Testis (tissue), 5 donors: ENCODE measurements at places on chromosomes 16 and 17.

DNA sequence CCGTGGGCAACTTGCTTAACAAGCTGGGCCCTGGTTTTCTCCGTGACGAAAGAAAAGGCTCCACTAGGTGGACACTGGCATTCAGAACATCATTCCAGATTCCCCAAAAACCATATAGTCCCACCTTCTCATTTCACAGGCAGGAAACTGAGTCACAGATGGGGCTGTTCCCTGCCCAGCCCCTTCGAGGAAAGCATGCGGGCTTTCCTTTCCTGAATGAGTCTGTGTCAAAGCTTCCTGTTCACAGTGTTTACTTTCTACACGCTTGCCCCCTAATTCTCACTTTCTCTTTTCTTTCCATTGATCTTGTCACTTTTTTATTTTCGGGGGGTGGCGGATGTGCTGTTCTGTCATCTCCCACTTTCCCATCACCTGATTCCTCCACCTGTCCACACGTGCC, 10.3 kb upstream of the LGALS9 start:
- no peak for DNase-seq

DNA sequence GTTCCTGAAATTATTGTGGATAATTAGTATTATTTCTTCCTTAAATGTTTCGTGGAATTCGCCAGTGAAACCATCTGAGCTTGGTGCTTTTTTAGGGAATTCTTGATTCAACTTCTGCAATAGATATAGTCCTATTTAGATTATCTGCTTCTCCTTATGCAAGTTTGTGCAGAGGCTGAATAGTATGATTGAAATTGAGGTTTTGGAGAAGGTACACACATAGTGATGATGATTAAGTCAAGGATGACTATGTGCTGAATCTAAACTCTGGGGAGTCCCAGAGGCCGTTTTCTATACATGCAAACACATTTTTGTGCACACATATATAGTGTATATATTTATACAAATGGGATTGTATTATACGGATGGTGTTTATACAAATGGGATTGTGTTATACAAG, 5.2 kb upstream of the MYH4 start:
- no peak for DNase-seq

DNA sequence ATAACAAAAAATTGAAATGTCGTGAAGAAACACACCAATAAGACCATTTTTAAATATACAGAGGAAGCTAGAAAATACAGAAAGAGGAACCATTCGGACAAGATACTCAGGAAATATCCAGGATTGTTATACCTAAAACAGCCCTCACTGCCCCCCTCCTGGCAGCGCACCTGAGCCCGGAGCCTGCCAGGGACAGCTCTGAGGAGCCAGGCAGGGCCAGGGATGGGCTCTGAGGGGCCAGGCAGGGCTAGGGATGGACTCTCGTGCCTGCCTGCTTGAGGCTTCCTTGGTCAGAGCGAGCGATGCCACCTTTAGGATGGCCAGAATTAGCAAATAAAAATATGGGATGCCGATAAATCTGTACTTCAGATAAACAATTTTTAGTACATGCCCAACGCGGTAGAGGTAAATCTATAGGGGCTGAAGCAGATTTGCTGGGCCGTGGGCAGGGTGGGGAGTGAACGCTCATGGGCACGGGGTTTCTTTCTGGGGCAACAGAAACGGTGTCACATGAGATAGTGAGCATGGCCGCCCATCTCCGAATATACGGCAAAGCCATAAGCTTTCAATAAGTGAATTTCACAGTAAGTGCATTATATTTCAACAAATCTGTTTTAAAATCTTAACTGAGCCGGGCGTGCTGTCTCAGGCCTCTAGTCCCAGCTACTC, 18.2 kb upstream of the CSNK1D start:
- no peak for DNase-seq

GRCh38 chr17:75514919-75515495, 330 bp downstream of the CASKIN2 start:
- DNase-seq, result no peak

DNA sequence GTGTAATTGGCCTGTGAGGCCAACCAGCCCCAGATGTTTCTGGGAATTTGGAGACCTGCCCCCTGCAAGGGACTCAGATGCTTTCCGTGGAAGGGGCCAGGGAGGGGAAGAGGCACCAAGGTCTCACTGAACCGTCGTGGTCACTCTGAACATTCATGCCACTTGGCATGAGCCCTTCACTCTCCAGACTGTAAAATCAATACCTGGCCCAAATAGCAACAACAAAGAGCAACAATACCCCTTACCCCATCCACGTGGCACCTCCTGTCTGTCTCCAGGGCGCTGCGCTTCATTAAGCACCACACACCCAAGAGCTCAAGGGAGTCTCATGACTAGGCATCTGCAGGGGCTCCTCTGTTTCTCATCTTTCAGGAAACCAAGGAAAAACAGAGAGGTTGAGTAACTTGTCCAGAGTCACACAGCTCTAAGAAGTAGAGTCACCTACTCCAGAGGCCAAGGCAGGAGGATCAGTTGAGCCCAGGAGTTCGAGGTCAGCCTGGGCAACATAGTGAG, 52.8 kb downstream of the SOCS1 start:
- no peak for DNase-seq

DNA sequence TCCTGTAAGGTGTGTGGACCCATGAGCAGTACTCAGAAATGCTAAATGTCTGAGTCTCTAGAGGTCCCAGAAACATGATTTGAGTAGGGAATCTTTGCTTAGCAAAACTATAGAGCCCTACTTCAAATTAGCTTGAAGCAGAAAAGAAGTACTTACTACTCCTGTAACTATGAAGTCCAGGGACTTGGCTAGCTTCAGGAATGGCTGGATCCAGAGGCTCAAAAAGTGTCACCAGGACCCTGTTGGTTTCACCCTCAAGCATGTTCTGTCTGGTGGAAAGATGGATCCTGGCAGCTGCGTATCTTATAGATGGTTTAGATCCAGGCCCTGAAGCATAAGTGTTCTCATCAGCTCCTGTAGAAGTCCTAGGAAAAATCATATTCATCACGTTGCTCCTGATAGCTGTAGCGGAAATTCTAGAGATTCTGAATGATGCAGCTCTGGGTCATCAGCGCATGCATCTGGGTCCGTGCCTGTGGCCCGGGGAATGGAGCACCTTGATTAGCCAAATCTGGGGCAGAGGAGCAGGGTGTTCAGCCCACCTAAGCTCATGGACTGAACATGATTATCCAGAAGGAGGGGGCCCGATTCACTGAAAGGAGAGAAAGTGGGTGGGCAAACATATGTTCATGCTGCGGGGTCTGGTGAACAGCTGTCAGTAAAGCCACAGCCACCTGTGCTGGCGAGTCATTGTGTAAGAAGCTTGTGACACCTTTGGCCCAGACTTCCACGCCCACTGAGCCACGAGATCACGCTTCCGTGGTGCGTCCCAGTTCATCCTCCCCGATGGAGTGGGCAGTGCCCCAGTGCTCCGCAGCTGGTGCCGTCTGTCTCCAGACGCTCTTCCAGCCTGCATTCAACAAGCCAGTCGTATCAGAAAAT, 260.6 kb downstream of the CPPED1 start:
- DNase-seq, result no peak

GRCh38 chr17:17810084-17810894, 26.5 kb downstream of the SREBF1 start:
- peak; percentile 70 for DNase-seq

DNA sequence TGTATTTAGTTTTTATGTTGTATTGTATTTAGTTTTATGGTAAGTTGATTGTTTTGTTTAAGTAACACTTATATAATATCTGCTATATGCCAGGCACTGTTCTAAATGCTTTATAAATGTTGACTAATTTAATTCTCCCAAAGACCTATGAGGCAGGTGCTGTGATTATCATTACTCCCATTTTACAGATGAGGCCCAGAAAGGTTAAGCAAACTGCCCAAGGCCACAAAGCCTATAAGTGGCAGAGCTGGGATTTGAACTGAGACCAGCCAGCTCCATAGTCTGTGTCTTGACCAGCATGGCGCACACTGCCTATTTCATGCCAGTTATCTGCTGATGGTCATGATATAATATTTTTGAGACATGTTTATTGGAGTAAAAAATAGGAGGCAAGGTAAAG, 24.0 kb downstream of the IL21R start:
- DNase-seq, result no peak

DNA sequence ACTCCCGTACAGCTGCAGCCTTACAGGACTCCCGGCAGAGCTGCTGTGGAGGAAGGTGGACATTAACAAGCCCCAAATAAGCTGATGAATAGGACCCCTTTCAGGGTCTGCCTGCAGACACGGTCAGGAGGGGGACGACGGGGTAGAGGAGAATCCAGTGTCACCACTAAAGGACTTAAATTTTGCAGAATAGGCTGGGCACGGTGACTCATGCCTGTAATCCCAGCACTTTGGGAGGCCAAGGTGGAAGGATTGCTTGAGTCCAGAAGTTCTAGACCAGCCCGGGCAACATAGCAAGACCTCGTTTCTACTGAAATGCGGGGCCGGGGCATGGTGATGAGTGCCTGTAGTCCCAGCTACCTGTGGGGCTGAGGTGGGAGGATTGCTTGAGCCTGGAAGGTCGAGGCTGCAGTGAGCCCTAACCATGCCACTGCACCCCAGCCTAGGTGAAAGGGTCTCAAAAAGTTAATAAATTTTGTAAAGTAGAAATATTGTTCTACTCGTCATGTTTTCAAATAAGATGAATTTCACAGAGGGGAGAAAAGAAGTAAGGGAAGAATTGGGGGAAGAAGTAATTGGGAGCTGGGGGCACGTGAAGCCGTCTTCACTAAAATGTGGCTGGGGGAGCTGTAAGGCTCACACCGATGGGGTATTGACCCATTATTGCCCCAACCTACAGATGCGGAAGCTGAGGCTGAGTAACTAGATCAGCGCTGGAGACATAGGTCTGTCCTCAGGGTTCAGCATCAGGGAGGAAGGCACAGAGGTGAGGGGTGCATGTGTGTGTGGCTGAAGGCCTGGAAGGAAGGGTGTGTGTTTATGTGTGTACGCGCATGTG, 4.7 kb downstream of the LITAFD start:
- no peak for DNase-seq

- DNase-seq, result no peak
These were observed 68.5 kb downstream of the RPTOR start for GRCh38 chr17:80612997-80613731.

DNA sequence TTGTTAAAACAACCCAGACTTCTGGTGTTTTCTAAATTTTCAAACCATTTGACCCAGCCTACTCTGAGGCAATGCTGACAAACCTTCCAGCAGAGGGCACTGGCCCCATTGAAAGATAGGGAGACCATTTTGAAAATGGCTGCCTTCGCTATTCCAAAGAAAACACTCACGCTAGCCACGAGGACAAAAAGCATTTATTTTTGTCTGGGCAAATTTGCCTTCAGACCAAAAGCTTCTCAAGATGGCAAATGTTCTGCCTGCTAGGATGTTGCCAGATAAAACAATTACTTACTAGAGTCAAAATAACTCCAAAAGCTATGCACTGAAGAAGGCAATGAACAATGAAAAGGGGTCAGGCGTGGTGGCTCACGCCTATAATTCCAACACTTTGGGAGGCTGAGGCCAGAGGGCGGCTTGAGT, 296.7 kb upstream of the IRX5 start:
- DNase-seq, result peak; percentile 73

GRCh38 chr17:59287452-59287851, 44.0 kb upstream of the YPEL2 start:
- DNase-seq, result no peak

DNA sequence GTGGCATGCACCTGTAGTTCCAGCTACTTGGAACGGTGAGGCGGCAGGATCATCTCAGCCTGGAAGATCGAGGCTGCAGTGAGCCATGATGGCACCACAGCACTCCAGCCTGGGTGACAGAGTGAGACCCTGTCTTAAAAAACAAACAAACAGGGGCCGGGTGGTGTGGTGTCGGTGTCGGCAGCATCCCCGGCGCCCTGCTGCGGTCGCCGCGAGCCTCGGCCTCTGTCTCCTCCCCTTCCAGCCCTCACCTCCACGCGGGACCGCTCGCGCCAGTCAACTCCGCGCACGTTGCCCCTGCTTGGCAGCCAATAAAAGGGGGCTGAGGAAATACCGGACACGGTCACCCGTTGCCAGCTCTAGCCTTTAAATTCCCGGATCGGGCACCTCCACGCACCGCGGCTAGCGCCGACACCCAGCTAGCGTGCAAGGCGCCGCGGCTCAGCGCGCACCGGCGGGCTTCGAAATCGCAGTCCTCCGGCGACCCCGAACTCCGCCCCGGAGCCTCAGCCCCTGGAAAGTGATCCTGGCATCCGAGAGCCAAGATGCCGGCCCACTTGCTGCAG, 204.7 kb downstream of the CDRT15L2 start:
- no peak for DNase-seq

- no peak for DNase-seq
These were observed 26.4 kb downstream of the ADCY9 start for GRCh38 chr16:4089811-4090301.

- DNase-seq, result no peak
These were observed 19.7 kb downstream of the QPRT start for GRCh38 chr16:29698484-29699323.

DNA sequence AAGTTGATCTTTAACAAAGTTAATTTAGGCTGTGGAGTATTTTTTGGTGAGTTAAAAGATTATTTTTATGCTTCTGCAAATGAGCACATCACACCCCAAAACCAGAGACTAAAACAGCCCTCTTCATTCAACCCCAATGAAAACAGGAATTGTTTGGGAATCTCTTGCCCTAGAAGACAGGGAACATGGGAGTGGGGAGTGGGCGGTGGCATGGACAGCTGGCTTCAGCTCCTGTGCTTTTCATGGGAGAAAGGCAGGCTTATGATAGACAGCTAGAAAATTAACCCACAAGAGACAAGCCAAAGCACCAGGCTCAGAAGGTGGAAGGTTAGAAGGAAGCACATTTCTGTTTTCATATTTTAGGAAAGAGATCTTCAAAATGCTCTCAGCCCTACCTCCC, 19.2 kb downstream of the GRIN2A start:
- DNase-seq, result no peak

DNA sequence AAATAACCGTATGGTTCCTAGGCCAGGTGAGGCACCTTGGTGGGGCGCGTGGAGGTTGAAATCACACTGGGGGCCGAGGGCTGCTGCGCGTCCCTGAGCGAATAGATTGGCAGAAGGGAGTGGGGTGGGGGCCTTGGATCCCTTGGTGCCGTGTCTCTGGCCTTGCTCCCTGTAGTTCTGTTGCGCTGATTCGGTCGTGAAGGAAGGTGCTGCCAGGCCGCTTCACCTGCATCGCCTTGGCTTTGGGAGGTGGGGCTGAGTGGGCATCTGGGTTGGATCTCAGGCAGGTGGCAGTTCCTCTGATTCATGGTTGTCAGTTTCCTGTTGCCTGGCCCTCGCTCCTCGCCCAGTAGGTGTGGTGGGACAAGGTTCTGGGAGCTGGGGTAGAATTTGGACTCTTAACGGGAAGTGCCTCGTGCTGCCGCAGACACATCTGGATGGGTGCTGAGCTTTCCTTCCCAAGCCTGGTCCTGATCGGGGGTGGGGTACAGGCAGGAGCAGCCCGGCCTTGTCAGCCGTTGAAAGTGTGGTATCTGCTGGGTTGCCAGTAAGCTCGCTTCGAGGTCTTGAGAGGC, 30.1 kb downstream of the PGS1 start:
- no peak for DNase-seq

- no peak for DNase-seq
These were observed 52.4 kb upstream of the ALOX12 start for GRCh38 chr17:6943406-6943805.

GRCh38 chr17:31484821-31485220, 93.3 kb downstream of the RAB11FIP4 start:
- no peak for DNase-seq

- DNase-seq, result no peak
These were observed 28.2 kb upstream of the ETV4 start for GRCh38 chr17:43574348-43574747.

GRCh38 chr16:67116388-67117311, 6.9 kb downstream of the PHAF1 start:
- no peak for DNase-seq
